ENCODE measurements at places on chromosomes 5 and 9.

- no peak for DNase-seq
These were observed 36.3 kb downstream of the CXXC5 start for GRCh38 chr5:139684350-139684880.

DNA sequence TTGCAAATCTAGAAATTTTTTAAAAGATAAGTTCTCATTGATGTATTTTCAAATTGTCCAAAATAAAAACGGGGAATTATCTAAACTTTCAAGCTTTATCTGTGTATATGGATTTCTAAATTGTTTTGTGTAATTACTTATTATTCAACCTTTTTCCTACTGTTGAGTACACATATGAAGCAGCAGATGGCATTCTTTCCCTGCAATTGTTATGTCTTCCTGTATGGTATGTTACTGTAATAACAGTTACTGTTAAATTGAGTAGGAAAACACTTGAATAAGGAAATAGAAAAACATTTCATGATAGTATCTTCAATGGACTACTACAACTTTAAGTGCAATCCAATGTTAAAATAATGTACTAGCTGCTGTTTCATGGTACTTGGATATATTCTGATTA is 124.8 kb downstream of the RANBP17 start:
- DNase-seq: peak; percentile 0

GRCh38 chr9:1869843-1870242 is 145.3 kb upstream of the SMARCA2 start:
- DNase-seq: no peak

GRCh38 chr5:171574376-171574775 is 154.9 kb downstream of the FGF18 start:
- DNase-seq: no peak

- no peak for DNase-seq
These were observed 47.7 kb upstream of the RNF130 start for GRCh38 chr5:180119031-180119902.

Measured in GM04504 (cell line).